Esophagus squamous epithelium (tissue), 5 donors: ENCODE measurements at places on chromosomes 7 and 10.

GRCh38 chr10:124305131-124305530 is 113.6 kb downstream of the OAT start:
- DNase-seq, result no peak

DNA sequence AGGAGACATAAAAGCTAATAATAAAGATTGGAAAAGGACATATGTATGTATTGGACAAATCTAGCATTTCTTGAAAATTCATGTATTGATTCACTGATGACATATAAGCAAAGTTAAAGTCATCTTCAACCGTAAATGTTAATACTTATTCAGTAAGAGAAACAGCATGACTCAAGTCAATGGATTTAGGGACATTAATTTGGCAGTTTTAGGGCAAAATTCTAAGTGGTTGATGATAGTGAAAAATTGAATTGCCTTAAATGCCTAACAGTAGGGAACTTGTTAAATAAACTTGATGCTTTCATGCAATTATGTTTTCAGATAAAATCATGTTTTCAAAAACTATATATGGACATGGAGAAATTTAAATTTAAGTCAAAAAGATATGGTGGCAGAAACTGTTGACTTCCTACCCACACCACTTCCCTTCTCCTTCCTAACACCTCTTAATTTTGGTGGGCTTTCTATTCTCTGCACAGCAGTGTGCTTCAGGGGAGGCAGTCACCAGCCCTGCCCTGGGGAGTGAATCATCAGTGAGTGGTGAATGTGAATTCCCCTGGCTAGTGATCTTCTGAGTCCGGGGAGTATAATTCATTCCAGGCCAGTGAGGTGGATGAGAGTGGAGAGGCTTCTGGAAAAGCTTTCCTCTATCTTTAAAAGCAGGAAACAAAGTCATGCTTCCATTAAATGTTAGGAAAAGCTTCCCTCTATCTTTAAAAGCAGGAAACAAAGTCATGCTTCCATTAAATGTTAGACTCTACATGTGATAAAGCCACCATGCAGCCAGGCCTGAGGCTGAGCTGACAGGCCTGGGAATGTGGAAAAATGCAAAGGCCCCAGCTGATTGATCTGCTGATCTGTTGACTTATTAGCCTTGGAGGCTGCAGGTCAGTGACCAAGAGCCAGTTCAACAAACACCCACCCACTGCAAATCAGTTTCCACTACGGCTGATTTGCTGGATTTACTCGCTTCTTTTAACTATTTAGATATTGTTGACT is 25.2 kb upstream of the ITGB1 start:
- no peak for DNase-seq

- no peak for DNase-seq
Measured at GRCh38 chr7:34780546-34780945, 122.5 kb downstream of the NPSR1 start.

DNA sequence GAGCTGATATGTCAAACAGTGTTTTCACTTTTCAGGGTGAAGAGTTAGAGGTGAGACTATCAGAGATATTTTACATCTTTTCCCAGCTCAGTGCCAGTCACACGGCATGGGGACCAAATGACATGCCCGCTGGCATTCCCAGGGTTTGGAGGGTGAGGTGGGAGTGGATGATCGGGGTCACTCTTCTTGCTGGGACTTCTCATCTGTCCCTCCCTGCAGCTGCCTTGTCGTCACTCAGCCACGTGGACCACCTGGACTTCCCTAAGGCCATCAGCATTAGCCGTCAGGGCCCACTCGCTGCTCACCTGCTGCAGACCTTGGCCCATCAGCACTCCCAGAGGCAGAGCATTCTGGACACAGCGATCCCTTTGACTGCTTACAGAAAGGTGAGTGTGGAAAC is 301.8 kb downstream of the DNAJB6 start:
- DNase-seq, result no peak

GRCh38 chr7:75743455-75743859 is 4.7 kb upstream of the HIP1 start:
- DNase-seq, result no peak

- DNase-seq, result no peak
Measured at GRCh38 chr7:30420662-30421061, 57.9 kb downstream of the NOD1 start.

- DNase-seq, result no peak
Measured at GRCh38 chr7:50962962-50963374, 180.3 kb upstream of the GRB10 start.

DNA sequence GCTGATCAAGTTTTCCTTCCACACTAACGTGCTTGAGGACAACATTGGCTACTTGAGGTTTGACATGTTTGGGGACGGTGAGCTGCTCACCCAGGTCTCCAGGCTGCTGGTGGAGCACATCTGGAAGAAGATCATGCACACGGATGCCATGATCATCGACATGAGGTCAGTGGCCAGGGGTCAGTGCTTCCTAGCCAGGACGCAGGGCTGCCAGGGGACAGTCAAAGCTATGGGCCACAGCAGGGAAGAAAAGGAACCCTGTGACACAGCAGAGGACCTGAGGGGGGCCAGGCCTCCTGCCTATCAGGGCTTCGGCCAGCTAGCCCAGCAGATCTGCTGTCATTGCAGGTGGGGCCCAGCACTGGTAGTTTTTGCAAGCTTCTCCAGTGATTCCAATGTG is 5.2 kb downstream of the RBP3 start:
- DNase-seq, result no peak

- no peak for DNase-seq
Measured at GRCh38 chr10:12642036-12642435, 292.7 kb downstream of the CAMK1D start.

DNA sequence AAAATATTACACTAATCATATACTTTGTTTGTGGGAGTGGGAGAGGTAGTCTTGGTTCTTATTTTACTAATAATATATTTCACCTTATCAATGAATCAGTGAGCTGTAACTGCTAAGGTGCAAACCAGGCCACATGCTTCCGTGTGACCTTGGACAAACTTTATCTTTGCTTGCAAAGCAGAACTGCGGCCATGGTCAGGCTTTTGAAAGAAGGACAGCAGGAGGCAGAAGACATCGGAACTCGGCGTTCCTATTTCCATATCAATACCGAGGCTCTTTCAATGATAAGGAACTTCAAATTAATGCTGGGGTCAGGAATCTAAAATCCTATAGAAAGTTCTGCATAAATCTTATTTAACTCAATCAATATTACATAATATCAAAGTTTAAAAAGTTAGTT is 491.9 kb upstream of the PFKP start:
- no peak for DNase-seq

DNA sequence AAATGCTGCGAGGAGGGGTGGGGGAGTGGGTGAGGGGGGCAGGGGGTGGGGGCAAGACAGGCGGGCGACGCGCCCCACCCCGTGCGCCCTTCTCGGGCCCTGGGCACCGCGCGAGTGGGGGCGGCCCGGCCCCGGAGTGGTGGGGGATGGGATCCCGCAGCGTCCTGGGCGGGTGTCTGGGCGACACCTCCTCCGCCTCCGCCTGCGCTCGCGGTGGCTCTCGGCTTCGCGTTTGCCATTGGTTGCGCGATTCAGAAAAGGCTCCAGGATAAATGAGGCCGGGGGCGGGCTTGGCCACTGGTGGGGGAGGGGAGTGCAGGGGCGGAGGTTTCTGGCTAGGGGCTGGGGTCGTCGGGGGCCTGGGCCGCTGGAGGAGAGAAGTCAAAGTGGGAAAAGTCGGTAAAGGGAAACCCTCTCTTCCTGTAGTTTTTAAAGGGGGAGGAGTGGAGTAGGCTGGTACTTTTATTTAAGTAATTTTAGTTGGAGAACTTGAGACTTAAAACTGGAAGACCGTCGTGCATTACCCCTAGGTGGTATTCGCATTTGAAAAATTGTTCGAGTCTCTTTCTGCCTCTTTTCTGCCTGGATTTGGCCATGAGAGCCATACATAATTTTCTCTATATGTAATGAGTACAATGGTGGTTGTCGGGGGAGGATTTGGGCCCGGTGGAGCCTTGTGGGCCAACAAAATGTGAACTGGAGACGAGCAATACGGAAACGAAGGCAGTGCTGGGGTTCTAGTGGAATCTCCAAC is 992 bp upstream of the IGF2BP3 start:
- no peak for DNase-seq

DNA sequence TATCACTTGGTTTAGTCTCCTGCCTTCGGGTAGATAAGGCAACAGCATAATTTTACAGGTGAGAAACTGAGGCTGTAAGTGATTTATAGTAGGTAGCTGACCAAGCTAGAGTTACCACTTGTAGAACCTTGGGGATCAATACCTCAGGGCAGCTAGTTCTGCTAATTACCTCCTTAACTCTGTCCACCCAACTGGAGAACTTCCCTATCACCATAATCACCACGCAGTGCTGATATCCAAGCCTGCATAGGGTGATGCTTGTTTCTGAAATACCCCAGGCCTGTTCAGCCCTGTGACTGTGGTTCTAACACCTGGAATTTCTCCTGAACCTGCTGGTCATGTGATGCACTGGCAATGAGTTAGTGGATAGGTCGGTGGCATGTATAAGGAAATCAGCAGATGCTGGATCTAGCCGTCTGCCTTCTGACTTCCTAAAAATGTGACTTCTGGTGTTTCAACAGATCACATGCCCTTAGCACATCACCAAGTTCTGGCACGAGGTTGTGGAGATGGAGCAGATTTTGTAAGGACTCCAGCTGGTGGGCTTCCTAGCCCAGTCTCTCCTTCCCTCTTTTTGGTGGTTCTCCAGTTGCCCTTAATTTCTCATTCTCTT is 15.3 kb downstream of the PLAU start:
- DNase-seq, result no peak

- no peak for DNase-seq
Measured at GRCh38 chr7:96786998-96787395, 77.4 kb upstream of the SEM1 start.

GRCh38 chr7:157897681-157898080 is 560.9 kb downstream of the DNAJB6 start:
- DNase-seq, result no peak

- DNase-seq, result no peak
Measured at GRCh38 chr10:122075171-122075570, 86.2 kb downstream of the TACC2 start.

DNA sequence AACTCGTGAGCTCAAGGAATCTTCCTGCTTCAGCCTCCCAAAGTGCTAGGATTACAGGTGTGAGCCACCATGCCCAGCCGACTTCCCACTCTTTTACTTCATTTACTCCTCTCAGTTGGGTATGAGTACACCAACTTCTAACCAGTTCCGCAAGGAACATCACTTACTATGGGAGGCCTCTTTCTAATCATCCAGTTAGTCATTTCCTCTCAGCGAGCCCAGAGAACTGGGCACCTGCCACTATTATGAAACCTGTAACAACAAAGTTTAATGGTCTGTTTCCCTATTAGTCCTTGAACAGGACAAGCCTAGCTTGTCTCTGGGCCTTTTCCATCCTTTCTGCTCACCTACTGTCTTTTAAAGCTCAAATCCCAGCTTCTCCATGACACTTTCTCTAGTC is 88.8 kb downstream of the DNMBP start:
- DNase-seq, result no peak

- no peak for DNase-seq
Measured at GRCh38 chr10:6504296-6504695, 75.8 kb downstream of the PRKCQ start.

GRCh38 chr7:75725306-75725705 is 13.4 kb downstream of the HIP1 start:
- no peak for DNase-seq

DNA sequence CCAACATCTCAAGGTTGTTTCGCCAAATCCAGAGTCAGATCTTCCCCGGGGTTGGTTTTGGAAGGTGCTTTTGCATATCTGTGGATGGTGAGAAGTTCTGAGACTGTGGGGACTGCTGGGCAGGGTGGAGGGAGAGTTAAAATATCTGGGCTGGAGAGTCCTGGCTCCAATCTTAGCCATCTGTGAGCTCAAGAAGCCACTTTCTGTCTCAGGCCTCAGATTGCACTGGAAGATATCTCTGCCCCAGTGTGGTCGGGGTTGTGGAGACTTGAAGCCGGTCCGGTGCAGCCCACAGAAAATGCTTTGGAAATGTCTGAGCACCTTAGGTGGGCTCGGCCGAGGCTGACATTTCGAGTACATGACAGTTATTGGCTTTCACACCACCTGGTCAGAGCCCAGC is 72.2 kb upstream of the SFMBT2 start:
- no peak for DNase-seq

- no peak for DNase-seq
Measured at GRCh38 chr10:2772135-2772534, 295.2 kb upstream of the PFKP start.

GRCh38 chr7:93337052-93337451 is 104.9 kb downstream of the VPS50 start:
- DNase-seq, result no peak

- DNase-seq, result no peak
Measured at GRCh38 chr7:23356726-23357125, 57.6 kb downstream of the MALSU1 start.

DNA sequence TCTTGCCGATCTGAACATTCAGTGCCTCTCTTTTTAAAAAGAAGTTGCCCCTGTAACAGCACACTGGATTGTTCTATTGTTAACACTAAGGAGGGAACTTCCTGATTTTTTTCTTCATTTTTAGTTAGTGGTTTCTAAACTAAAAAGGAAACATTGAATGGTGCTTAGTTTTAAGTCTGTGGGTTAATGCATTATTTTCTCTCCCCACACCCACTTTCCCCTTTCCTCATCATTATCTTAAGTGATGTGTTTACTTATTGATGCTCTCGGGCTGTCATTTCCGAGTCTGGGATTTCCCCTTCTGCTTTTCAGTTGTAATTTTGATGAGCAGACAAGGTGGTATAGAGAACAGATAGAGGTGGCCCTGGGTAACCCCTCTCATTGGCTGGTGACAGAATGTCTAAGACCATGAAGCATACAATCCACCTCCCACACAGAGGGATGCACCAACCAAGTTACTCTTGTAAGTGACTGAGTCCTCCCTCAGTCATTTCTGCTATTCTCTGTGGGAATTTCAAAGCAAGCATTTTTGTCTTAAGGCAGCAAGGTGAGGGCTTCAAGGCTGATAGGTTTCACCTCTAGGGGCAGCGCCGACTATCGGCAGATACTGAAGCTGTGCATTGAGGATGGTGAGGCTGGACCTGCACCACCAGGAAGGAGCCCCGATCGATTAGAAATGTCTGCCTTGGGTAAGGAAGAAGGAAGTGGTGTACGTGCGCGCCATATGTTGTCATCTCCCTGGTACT is 49.5 kb downstream of the CHN2 start:
- DNase-seq, result no peak

GRCh38 chr7:131455546-131455945 is 100.9 kb downstream of the PODXL start:
- DNase-seq, result no peak

DNA sequence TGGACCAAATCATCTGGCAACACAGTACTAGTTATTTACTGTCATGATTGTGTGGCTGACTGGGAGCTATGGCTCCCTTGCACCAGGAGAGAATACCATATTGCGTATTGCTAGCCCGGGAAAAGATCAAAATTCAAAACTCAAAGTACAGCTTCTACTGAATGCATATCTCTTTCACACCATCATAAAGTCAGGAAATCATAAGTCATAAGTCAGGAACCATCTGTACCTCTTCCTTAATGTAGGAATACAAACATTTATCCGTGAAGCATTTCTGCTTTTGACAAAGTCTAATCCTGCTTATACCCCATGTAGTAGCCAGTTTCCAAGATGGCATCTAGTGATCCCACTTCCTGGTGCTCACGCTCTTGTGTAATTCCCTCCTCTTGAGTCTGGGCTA is 2.2 kb upstream of the CREB3L2 start:
- no peak for DNase-seq

GRCh38 chr7:155289107-155289506 is 8.6 kb upstream of the INSIG1 start:
- no peak for DNase-seq
